ENCODE measurements at places on chromosomes 6 and 20. TPM values are rescaled to one million over a fixed set of nuclear protein-coding genes. Genes with fewer than 3 reads are reported as not detected.

GPSM3 gene
- 1.3 TPM for total RNA-seq

ADGRG6 gene
- total RNA-seq, result 49.9 TPM

BLTP3A gene
- 7.1 TPM for total RNA-seq

PCK1 gene
- total RNA-seq, result not detected

ARFGEF3 gene
- under 0.01 TPM for total RNA-seq

COQ3 gene
- total RNA-seq, result 5.3 TPM

RIMS4 gene
- total RNA-seq, result under 0.01 TPM

RPP21 gene
- total RNA-seq, result 30.2 TPM

C4A gene
- total RNA-seq, result 46.0 TPM

F13A1 gene
- under 0.01 TPM for total RNA-seq

MOXD1 gene
- 89.8 TPM for total RNA-seq

CCN2 gene
- total RNA-seq, result 22.8 TPM

DNPH1 gene
- total RNA-seq, result 52.5 TPM

RAMACL gene
- total RNA-seq, result 2.3 TPM

PAX1 gene
- total RNA-seq, result not detected

MICAL1 gene
- 30.8 TPM for total RNA-seq

PHACTR3 gene
- not detected for total RNA-seq

GHRH gene
- not detected for total RNA-seq

HAO1 gene
- total RNA-seq, result not detected
